A172 (cell line): ENCODE measurements at places on chromosomes 7 and 10.
A peak's percentile ranks its signal among the peaks of the same experiment; 100 is the strongest.

- no peak for DNase-seq
Measured at GRCh38 chr10:18294633-18295032, 154.4 kb downstream of the CACNB2 start.

DNA sequence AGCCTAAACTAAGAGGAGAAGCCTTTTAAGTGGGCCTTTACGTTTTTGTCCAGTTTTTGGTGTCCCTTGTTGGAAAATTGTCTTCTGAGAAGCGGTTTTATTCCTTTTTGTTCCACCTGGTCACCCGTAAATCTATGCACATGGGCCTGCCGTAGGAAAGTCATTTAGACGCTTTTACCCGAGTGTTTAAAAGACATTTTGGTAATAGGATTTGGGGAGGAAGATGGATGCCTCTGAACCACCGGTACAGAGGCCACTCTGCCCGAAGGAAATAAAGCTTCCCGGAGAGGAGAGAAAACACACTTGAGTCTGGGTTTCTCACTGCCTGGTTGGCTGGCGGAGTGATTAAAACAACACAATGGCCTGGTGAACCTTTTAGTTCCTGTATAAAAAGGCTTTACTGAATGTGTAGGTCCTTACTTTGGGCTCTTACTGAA lies 760 bp downstream of the THNSL1 start:
- DNase-seq, result no peak

- DNase-seq, result peak; percentile 91
Measured at GRCh38 chr10:5546891-5547680, 22.3 kb downstream of the CALML3 start.

DNA sequence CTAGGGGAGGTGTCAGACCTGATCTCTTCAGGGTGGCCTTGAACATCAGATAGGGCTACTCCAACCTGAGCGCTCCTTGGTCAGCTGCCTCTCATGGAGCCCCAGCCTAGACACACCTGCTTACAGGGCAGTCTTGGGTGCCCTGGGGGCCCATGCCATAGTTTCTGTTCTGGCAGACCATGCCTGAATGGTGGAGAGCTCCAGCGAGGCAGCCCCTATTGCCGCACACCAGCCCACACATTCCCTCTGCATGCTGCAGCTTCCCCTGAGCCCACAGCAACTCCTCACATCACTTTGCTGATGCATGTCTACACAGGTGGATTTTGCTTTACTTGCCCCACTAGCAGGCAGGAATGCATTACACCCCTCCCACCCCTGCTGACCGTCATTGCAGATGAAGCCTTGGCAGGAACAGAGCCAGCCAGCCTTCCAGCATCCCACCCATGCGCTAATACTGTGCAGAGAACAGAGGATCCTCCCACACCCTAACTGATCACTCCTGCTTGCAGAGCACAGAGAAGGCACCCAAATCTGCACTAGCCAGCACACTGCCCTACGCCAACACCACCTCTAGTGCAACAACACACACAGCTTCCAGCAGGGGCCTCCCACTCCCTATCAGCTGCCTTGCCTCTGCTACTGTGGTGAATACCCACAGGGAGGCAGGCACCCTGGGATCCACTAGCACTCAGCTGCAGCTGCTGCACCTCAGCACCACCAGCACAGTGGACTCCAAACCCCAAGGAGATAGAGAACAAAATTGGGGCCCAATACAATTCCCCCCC lies 43.0 kb upstream of the GRM3 start:
- no peak for DNase-seq

DNA sequence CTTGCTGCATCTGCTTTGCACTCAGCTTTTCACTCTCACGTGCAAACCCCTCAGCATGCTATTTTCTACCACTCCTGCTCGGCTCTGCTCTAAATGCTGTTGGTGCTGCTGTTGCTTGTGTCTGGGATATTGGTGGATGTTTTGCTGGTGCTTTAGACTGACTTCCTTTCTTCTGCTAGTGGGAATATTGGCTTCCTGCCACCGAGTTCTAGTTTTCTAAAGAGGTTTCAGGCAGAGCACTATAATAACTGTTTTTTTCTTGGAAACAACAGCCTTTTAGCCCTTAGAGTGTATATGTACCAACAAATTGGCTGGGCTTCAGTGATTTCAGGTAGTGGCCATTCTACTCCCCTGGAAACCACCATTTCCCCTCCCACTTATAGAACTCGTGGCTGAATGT lies 27.8 kb downstream of the TMEM236 start:
- DNase-seq, result no peak

DNA sequence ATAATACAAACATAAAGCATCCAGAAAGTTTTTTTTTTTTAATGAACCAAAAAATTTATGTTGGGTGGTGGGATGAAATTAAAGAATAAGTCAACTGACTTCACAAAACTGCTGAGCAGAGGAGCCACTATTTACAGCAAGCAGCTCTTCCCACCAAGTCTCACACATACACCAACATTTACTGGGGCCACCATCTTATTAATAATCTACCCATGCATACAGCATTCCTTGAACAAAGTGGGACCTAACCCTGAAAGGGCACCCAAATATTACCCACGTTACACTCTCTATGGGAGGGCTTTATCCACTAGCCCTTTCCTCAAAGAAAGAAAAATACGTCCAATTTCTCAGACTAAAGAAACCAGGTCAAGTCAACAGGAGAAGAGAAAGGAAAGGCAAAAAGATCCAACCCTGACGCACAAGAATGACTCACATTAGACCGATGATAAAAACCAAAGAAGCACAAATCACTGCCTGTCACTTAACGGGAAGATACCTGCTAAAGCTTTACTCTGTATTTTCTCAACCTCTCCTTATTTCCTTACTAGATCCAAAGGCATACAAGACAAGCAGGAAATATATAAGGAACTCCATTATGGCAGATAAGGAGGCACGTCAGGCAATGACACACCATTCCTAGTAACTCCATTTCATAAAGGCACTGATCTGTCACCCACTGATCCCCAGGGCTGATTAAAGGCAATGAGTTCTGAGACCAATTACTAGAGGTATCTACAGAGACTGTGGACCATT lies 141.8 kb upstream of the ASAH2 start:
- peak; percentile 84 for DNase-seq

DNA sequence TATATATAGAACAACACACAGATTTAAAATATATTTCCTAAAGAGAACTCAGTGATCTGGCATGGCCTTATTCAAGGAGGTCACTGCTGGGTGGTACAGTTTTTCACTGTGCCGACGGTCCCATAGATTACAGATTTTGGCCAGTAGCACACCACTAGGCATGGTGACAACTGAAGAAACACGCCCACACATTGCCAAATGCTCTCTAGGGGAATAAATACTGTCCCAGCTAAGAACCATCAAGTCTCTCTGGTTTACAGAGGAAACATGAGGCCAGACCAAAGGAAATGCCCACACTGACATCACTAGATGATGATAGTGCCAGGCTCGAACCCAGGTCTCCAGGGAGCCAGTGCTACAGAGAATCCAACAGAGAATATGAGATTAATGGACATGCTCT lies 316.8 kb downstream of the ELMO1 start:
- DNase-seq, result no peak

DNA sequence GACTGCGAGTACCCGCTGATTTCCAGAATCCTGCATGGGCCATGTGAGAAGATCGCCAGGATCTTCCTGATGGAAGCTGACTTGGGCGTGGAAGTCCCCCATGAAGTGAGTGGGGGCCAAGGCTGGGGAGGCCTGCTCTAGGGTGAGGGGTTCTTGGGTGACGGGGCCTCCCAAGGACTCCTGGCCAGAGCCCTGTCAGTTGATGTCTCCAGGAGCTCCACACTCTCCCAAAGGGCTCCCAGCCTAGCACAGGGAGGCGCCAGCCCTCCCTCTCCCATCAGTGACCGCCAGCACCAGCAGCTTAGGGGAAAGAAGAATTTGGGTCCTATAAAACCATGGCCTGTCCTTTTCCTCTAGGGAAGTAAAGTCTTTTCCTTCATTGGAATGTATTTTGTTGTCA lies 9.8 kb upstream of the ZNF22 start:
- DNase-seq, result no peak

DNA sequence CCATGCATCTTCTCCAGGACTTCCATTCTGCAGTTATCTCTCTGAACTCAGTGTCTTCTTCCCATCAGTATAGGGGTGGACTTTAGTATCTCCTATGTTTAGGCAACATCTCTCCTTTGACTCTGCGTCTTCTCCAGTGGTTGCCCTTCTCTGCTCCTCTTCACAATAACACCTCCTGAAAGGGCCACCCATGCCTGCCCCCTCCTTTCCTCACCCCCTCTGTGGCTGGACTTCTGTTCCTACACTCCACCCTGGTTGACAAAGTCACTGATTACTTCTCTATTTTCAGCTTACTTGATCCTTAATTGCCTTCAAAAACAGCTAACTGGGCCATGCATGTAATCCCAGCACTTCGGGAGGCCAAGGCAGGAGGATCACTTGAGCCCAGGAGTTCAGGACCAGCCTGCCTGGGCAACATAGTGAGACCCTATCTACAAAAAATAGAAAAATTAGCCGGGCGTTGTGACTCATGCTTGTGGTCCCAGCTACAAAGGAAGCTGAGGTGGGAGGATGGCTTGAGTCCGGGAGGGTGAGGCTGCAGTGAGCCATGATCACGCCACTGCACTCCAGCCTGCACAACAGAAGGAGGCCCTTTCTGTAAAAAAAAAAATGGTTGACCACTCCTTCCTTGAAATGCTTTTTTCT lies 13.7 kb downstream of the SRGN start:
- DNase-seq, result peak; percentile 67

- no peak for DNase-seq
Measured at GRCh38 chr7:104921596-104921995, 92.4 kb upstream of the KMT2E start.
